ENCODE measurements at places on chromosomes 1 and 21.

- no peak for DNase-seq
Observed at GRCh38 chr1:63777286-63777685, 3.5 kb downstream of the ROR1 start.

GRCh38 chr1:84301004-84301784 is at the start of gene SAMD13:
TSS of gene SAMD13 (plus strand) at chr1:84301708. CDS start at chr1:84303235, 1,527 bp downstream.
- DNase-seq, result no peak

- DNase-seq, result no peak
Observed at GRCh38 chr1:200520735-200521134, 99.8 kb downstream of the KIF14 start.

- no peak for DNase-seq
Observed at GRCh38 chr1:214990619-214991018, 91.9 kb upstream of the KCNK2 start.

DNA sequence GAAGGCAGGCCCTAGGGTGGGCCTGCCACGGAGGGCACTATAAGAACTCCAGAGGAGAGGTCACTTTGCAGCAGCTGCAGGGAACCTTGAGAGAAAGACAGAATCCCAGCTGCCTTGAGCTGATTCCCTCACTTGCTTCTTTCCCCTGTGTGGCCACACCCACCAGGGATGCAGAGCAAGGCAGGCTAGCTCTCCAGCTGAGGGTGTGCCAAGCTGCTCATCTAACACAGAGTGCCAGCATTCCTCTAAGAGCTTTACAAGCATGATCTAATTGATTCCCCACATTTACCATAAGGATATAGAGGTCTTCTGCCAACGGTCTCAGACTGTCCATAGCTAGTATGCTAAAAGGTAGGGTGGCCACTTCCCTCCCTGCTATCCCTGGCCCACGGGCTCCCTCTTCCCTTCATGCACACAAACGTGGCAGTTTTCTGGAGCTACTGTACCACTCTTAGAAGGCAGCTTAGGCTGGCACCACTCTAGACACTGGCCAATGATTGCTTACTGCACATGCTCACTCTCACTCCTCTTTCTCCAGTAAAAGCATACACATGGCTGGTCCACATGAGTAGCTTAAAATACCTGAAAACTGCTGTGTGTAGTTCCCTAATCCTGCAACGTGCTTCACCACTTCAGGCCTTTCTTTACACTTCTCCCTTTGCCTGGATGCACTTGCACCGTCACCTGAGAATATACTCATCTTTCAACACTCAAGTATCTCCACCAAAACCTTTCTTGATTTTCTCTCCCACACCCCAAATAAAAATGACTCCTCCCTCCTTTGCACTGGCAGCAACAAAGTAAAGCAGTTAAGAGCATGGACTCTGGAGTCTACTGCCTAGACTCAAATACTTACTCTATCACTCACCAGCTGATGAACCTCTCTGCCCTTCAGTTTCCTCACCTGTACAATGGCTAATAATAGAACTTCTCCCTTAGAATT is 57.7 kb downstream of the DMAP1 start:
- no peak for DNase-seq

GRCh38 chr1:41103766-41104165 is 82.2 kb upstream of the SLFNL1 start:
- no peak for DNase-seq

DNA sequence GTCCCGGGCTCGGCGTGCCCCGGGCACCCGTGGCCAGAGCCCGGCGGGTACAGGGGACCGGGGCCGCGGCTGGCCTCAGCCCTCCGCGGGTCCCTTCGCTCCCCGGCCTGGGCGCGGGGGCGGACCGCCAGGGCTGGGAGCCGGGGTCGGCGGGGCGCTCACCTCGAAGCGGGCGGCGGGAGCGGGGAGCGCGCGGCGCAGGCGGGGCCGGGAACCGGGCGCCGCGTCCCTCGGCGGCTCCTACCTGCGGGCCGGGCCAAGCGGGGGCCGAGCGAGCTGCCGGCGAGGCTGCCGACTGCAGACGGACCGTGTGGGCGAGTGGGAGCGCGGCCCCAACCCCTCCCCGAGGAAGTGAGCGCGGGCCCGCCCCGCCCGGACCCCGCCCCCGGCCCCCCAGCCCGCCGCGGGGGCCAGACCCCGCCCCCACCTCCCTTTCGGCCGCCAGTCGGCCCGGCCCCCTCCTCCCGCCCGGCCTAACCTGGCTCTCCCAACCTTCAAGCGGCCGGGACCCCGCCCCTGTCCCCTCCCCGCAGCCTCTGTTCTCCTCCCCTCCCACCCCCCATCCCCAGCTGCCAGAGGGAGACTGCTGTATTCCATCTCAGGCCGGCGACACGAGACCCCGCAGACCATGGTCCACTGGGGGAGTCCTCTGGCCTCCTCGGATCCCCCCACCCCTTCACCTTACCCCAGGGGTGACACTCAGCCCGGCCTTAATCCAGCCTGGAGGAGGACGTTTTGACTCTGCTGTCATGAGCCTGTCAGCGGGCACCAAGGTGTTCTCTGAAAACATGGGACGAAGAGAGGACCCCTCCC is at the start of gene FHL3:
TSS of gene FHL3 (minus strand) at position 320 of the 813 bp plus-strand sequence. CDS start 6,102 bp downstream, outside the sequence.
- no peak for DNase-seq

DNA sequence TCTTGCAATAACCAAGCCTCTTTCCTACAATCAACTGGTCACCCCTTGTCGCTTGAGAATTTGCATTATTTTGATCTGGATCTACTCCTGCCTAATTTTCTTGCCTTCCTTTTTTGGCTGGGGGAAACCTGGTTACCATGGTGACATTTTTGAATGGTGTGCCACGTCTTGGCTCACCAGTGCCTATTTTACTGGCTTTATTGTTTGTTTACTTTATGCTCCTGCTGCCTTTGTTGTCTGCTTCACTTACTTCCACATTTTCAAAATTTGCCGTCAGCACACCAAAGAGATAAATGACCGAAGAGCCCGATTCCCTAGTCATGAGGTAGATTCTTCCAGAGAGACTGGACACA is 743 bp downstream of the GPR52 start:
- DNase-seq, result no peak

- no peak for DNase-seq
Observed at GRCh38 chr1:246680190-246680589, 44.0 kb upstream of the SCCPDH start.

GRCh38 chr1:12617901-12618660 is at the start of gene DHRS3:
TSS of gene DHRS3 (minus strand) at chr1:12618210. CDS start at chr1:12617348, 862 bp downstream.
- peak; percentile 43 for DNase-seq

Measured in stimulated activated CD4-positive, alpha-beta T cell treated with anti-CD3 and anti-CD28 coated beads, TNF-alpha, amount 100 ng/mL, for 1 hour (primary cell).